Pons (tissue), 1 donor: ENCODE measurements at places on chromosomes 7 and 10.

DNA sequence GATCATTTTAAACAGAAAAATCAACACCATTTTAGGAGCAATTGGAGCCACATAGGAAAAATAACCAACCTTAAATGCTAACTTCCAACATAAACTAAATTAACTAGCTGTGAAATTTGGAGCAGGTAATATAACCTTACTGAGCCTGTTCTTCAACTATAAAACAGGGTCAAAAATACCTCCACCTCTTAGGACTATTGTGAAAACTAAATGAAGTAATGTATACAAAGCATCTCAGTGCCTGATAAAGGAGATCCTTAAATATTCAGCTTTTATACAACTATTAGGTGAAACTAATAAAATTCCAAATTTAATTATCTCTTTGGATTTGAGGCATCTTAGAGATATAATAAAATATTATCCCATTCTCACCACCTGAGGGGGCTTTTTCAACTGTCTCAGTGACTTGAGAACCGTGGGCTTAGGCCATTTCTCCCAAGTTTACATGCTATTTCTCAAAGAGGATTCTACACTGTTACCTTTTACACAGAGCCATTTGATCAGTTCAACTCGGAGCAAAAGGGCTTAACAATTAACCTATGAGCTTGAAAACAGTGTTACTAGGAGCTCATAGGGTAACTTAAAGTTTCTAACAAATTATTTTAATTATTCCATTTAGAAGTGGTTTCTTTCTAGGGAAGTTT, 165.0 kb upstream of the ASAH2 start:
- peak; percentile 58 for DNase-seq

DNA sequence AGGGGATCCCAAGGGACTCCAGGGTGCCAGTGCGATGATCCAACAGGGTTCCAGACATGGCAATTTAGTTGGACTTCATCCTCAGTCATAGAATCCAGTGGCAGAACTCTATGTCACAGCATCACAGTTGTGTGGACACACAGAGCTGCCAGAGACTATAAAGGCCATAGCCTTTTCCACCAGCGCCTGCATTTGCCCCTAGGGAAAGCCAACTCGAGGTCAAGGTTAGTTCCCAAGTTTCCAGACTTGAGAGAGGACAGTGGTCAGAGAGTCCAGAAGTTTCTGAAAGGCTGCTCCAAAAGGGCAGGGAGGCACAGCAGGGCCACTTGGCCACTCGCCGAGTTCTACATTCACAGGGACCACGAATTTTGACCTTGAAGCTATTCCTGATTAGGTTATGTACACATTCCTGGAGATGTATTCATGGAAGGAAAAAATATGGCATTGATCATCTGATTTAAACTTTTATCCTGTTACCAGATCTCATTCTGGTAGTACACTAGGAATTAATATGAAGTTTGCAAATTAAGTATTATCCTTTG, 170.1 kb downstream of the KCNMA1 start:
- no peak for DNase-seq

GRCh38 chr10:110967009-110967630, 47.7 kb downstream of the SHOC2 start:
- DNase-seq: no peak

DNA sequence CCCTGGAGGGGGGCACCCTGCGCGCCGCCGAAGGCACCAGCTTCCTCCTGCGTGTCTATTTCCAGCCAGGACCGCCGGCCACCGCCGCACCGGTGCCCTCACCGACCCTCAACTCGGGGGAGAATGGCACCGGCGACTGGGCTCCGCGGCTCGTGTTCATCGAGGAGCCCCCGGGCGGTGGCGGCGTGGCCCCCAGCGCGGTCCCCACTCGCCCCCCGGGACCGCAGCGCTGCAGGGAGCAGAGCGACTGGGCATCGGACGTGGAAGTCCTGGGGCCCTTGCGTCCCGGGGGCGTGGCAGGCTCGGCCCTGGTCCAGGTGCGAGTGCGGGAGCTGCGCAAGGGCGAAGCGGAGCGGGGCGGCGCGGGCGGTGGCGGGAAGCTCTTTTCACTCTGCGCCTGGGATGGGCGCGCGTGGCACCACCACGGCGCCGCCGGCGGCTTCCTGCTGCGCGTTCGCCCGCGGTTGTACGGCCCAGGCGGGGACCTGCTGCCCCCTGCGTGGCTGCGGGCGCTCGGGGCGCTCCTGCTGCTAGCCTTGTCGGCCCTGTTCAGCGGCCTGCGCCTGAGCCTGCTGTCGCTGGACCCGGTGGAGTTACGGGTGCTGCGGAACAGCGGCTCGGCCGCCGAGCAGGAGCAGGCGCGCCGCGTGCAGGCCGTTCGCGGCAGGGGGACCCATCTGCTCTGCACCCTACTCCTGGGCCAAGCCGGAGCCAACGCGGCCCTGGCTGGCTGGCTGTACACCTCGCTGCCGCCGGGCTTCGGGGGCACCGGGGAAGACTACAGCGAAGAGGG, 594 bp downstream of the CNNM1 start:
- DNase-seq: no peak
